ENCODE measurements at places on chromosomes 11 and 22. TPM values are rescaled to one million over a fixed set of nuclear protein-coding genes. Genes with fewer than 3 reads are reported as not detected.

KIAA1671 gene
- 10.7 TPM for total RNA-seq

MMP1 gene
- total RNA-seq = not detected

FOSL1 gene
- total RNA-seq = 0.17 TPM

OR51E1 gene
- 0.05 TPM for total RNA-seq

RIC3 gene
- 9.8 TPM for total RNA-seq

CBX6 gene
- total RNA-seq = 10.8 TPM

CDC42BPG gene
- total RNA-seq = 1.2 TPM

OR5B17 gene
- total RNA-seq = not detected

ADM2 gene
- 1.8 TPM for total RNA-seq

HOATZ gene
- not detected for total RNA-seq

SLC29A2 gene
- total RNA-seq = 1.5 TPM

KRTAP5-11 gene
- total RNA-seq = not detected

MS4A3 gene
- 43.9 TPM for total RNA-seq
